ENCODE measurements at places on chromosomes 1 and 21. TPM values are rescaled to one million over a fixed set of nuclear protein-coding genes. Genes with fewer than 3 reads are reported as not detected.

Gene MPL
- total RNA-seq: 0.86 TPM

Gene FCRLB
- 1.8 TPM for total RNA-seq

Gene S100A7A
- total RNA-seq: not detected

Gene C1orf87
- not detected for total RNA-seq
